ENCODE measurements at places on chromosomes 12 and 14. TPM values are rescaled to one million over a fixed set of nuclear protein-coding genes. Genes with fewer than 3 reads are reported as not detected.

Gene USP5
- total RNA-seq = 65.7 TPM

Gene KIF5A
- 0.35 TPM for total RNA-seq

Gene ADAMTS20
- not detected for total RNA-seq

Gene PSMD9
- total RNA-seq = 40.5 TPM

Measured in T-helper 17 cell (primary cell).